Esophagus squamous epithelium (tissue), 5 donors: ENCODE measurements at places on chromosomes 2 and 18. TPM values are rescaled to one million over a fixed set of nuclear protein-coding genes. Genes with fewer than 3 reads are reported as not detected.

Gene TFCP2L1
- 17.9 TPM for total RNA-seq

Gene TDRD15
- total RNA-seq: 0.34 TPM

Gene KCNE4
- total RNA-seq: 0.26 TPM

Gene SPATA3
- not detected for total RNA-seq

Gene NTSR2
- not detected for total RNA-seq

Gene IGFBP5
- total RNA-seq: 899 TPM

Gene LRATD1
- total RNA-seq: 46.3 TPM
